ENCODE measurements at places on chromosomes 2 and 18. TPM values are rescaled to one million over a fixed set of nuclear protein-coding genes. Genes with fewer than 3 reads are reported as not detected.

Gene CTDSP1
- polyA plus RNA-seq: 105 TPM

Gene ABCG5
- polyA plus RNA-seq: not detected

Gene XIRP2
- polyA plus RNA-seq: 149 TPM

Gene ANKRD62
- not detected for polyA plus RNA-seq

DNA sequence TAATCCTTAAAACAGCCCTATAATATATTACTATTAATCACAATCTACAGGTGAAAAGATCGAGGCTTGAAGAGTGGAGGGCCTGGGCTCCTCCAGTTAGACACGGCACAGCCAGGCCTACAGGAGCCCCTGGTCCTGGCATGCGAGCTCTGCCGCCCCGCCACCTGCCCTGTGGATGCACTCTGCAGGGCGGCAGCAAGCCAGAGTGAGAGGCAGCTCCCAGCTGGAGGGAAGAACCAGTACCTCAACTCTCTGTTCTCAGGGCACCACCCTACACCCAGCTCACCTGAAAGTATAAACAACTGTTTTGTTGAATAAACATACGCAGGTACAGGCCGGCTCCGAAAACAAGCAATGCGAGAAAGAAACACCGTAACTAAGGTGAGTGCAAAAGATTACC is 34.6 kb downstream of the EIPR1 start:
- no peak for DNase-seq

Gene RIT2
- polyA plus RNA-seq: not detected

- DNase-seq: no peak
Measured at GRCh38 chr2:57890464-57890863, 156.1 kb upstream of the VRK2 start.

DNA sequence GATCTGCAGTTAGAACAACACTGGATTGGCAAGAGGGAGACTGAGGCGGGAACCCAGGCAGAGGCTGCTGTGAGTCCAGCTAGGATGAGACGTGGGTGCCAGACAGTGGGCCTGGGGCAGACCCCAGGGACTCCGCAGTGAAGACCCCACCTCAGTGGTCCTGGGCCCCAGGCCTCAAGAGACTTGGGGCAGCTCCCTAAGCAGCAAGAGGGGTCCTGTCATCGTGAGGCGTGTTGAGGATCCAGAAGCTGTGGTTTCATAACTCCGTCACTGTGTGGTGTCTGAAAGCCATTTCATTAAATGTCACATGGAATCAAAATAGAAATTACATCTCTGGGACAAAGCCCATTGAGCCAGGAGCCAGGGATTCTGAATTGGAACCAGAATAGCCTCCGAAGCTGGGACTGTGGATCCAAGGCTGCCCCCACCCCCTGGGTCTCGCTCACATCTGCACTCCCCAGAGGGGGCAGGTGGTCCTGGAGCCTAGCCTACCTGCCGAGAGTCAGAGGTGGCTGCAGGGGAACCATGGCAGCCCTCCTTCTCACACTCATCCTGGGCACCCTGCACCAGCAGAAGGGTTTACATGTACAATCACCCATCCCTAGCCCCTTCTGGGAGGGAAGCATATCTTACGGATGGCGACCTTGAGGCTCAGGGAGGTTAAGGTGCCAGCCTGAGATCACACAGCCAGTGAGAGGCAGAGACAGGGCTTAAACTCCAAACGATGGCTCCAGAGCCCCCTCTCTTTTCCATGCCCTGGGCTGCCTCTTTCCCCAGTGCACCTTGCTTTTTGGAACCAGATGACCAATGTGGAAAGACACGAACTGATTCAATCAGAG is 23.2 kb downstream of the RRM2 start:
- DNase-seq: no peak

Gene FSIP2
- 1.1 TPM for polyA plus RNA-seq

GRCh38 chr18:34493566-34494358 is 216.3 kb upstream of the DTNA start:
- peak; percentile 16 for DNase-seq

DNA sequence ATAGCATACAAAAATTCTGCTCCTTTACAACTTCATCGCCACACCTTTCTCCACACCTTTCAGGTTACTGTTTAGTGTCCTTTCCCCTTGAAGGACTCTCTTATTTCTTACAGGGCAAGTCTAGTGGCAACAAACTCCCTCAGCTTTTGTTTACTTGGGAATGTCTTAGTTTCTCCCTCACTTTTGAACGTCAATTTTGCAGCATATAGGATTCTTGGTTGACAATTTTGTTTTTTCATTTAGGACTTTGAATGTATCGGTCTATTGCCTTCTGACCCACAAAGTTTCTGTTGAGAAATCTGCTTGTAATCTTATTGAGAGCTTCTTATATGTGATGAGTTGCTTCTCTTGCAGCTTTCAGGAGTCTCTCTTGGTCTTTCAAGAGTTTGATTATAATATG is 43.5 kb downstream of the SLC39A10 start:
- no peak for DNase-seq

Gene KDM3A
- polyA plus RNA-seq: 62.1 TPM

- no peak for DNase-seq
Measured at GRCh38 chr2:47598476-47598875, 184.5 kb upstream of the MSH6 start.

GRCh38 chr2:119476301-119477112 is 44.9 kb downstream of the TMEM37 start:
- DNase-seq: peak; percentile 42

DNA sequence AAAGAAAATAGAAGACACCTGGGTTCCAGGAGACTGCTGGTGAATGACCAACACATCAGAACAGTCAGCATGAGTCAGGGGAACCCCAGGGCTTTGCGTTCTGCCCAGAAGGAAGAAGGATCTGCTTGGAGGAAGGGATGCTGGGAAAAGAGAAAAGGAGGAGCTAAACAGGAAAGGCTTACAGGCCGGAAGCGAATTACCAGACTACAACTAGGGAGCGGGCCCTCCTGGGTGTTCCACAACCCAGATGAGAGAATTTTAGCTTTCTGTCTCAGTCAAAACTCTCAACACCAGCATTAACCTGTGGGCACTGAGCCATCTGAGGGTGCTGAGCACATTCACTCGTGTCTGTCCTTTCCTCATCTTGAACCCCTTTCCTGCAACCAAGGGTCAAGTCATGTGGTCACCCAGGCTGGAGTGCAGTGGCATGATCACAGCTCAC is 19.2 kb downstream of the CDC42EP3 start:
- no peak for DNase-seq

DNA sequence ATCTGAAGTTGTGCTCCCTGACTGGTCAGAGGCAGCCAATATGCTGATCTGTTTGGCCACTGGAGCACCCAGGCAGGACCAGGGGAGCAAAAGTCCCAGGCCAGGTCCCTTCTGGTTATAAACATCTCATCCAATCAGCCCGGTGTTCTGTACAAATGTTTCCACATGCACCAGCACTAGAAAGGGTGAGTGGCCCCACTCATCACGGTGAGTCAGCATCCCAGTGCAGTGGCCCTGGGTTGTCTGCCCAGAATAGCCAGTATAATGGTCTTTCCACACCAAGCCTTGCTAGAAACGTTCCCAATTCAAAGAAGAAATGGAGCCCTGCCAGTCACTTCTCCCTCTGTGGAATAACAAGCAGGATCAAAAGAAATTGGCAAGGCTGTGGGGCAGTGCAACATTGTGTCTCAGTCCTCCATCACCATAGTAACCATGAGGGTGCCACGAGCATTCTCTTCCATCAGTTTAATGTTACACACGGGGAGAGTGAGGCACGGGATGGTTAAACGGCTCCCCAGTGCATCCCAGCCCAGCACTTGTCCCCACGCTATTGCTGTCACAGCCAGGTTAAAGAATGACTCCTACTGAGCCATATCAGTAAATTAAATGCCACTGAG is 174.9 kb downstream of the SEPTIN10 start:
- no peak for DNase-seq

Gene LOXHD1
- 2.8 TPM for polyA plus RNA-seq

DNA sequence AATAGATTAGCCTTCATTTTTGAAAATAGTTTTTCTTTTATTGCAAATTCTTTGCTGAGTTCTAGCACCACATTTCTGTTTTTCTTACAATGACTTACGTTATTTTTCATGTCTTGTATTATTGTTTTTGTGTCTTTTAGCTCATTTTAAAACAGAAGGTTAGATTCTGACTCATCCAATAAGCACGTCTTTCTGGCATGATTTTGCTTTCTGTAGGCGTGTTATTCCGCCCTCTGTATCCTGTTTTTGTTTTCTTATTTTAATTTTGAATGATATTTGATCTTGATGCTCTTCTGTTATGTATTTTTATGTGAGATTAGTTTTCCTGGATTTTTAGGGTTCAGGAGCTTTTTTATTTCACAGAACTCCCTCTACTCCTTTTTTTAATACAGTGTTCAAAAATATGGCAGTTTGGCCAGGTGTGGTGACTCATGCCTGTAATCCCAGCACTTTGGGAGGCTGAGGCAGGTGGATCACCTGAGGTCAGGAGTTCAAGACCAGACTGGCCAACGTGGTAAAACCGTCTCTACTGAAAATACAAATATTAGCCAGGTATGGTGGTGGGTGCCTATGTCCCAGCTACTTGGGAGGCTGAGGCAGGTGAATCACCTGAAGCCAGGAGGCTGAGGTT is 145.0 kb downstream of the CLIP4 start:
- no peak for DNase-seq

- DNase-seq: no peak
Measured at GRCh38 chr2:219638948-219639755, 11.7 kb downstream of the SLC4A3 start.

DNA sequence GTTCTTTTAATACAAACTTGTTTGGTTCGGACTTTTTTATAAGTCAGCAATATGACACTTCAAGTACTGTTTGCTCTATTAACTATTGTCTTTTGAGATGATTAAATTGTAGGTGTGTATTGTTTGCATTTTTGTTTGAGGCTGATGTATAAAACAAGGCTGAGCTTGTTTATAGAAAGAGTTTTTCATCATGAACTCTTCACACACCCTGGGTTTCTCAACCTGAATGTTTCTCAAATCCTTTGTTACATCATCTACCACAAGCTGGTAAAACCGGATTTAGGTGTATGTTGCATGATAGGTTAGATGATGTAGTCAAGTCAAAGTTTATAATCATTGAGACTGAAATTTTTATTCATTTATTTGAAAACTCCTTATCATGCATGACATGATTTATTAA is 335.2 kb upstream of the LRATD1 start:
- no peak for DNase-seq

Gene RNPEPL1
- polyA plus RNA-seq: 35.0 TPM

Gene SERPINB4
- polyA plus RNA-seq: 0.35 TPM

DNA sequence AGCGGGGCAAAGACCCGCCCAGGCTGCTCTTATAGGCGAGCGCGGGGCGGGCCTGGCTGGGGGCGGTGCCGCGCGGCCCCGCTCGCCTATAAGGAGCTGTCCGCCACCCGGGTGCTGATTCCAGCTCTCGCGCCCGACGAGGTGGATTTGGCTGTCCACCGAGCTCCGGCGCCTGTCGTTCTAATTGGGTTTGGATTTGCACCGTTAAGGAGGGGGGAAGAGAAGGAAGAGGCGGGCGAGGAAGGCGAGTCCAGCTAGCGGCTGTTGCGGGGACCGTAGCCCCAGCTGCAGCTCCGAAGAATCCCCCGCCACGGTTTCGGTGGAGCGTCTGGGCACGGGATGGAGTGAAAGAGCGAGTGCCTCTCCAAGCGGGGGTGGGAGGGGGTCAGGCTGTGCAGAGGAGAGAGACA is at the start of gene CNTNAP5:
TSS of gene CNTNAP5 (plus strand) at position 117 of the 410 bp plus-strand sequence. CDS start 364 bp downstream, outside the sequence.
- DNase-seq: peak; percentile 72

- DNase-seq: no peak
Measured at GRCh38 chr18:62370366-62370765, 45.3 kb downstream of the TNFRSF11A start.

GRCh38 chr2:150538651-150539201 is 51.3 kb upstream of the RND3 start:
- peak; percentile 56 for DNase-seq

DNA sequence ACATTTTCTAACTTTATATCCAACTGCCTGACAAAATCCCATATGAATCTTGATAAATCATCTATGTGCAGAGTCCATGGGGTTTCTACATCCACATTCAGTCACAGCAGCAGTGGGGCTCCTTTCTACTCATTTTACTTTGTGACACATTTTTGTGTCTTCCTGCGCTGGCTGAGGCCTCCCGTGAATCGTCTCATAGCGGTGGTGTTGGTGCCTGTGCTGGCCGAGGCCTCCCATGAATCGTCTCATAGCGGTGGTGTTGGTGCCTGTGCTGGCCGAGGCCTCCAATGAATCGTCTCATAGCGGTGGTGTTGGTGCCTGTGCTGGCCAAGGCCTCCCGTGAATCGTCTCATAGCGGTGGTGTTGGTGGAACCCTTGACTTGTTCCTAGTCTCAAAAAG is 17.0 kb downstream of the SNED1 start:
- DNase-seq: no peak

DNA sequence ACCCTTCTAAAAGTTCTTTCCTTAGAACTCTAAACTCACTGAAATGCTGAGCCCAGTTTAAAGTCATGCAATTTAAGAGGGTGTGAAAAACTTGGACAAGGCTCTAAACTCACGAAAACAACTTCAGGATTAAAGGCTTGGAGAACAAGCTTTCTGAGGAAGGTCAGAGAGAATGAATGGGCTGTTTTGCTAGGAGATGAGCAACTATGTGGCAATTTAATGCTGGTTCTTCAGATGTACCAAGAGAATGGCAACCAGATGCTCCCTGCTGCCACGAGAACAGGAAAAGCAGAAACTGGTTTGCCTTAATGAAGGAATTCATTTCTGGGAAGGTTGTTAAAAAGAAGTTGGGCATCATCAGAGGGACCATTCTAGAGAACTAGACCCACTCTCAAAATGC is 77.8 kb upstream of the PMAIP1 start:
- no peak for DNase-seq

GRCh38 chr18:68568364-68569155 is 146.3 kb downstream of the TMX3 start:
- DNase-seq: no peak

- no peak for DNase-seq
Measured at GRCh38 chr2:46865181-46865970, 50.2 kb downstream of the MCFD2 start.

Gene FSHR
- 0.81 TPM for polyA plus RNA-seq

All from hindlimb muscle (tissue), 1 donor.